Breast epithelium (tissue), 4 donors: ENCODE measurements at places on chromosomes 11 and 22.

DNA sequence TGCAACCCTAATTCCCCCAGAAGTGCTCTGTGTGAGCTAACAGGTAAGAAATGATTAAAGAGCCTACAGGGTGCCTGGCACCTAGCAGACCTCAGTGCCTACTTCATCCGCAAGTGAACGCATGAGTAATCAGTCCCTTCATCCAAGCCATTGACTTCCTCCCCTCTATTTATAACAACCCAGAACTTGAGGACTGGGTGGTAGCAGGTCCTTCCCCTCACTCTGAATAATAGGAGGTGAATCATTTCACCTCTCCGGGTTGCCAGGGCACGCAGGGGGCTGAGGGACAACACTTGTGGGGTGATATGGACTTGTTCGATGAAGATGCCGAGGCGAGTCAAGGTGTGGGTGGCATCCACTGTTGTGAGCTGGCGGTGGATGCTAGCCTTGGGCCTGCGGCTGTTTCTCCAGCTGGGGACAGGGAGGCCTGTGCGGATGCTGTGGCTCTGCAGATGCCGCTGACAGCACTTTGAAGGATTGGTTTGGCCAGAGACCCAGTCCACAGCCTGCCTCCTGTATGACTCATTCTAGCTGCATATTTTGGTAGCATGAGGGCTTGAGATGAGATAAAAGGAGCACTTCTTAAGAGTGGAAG, 11.7 kb upstream of the SORL1-AS1 start:
- H3K4me1 ChIP-seq: peaks cover 16% of the 10 kb centered on the region
- H3K36me3 ChIP-seq: no peaks in the 10 kb centered on the region
- DNase-seq: peak; percentile 77
- H3K4me3 ChIP-seq: no peak overlapping the region
- peak overlapping the region; percentile 89 for H3K27ac ChIP-seq

DNA sequence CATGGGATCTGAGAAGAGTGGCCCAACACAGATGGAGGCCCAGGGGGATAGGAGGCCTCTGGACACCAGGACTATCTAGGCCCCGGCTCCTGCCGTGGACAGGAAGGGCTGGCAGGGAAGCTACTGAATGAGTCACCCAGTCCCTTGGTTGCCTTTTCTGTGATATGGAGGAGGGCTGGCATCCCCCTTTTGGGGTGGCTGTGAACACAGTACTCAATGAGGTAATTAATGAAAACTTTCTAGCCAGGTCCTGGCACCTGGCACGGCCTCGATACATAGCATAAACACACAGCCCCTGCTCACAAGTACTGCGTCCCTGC, 163.2 kb downstream of the CHST1 start:
- H3K4me3 ChIP-seq: no peak overlapping the region
- peaks cover 4% of the 10 kb centered on the region for H3K27me3 ChIP-seq
- no peak overlapping the region for H3K27ac ChIP-seq
- no peaks in the 10 kb centered on the region for H3K4me1 ChIP-seq

- H3K27me3 ChIP-seq: no peaks in the 10 kb centered on the region
- no peak within 1 kb of the TSS for H3K4me3 ChIP-seq
- DNase-seq: no peak
- no peaks in the 10 kb centered on the region for H3K4me1 ChIP-seq
- H3K36me3 ChIP-seq: no peaks in the 10 kb centered on the region
Measured at GRCh38 chr11:6862961-6863360, at the start of gene OR10A2. OR10A2 (plus strand) TSS chr11:6863057; CDS start chr11:6869755, 6,698 bp downstream.

GRCh38 chr11:15114501-15115475, at the start of gene INSC:
INSC (plus strand) TSS chr11:15114923; CDS start chr11:15149175, 34,252 bp downstream.
- peaks cover 30% of the 10 kb centered on the region for H3K27me3 ChIP-seq
- H3K4me3 ChIP-seq: peak within 1 kb of the TSS; percentile 44
- H3K36me3 ChIP-seq: no peaks in the 10 kb centered on the region
- DNase-seq: no peak
- no peaks in the 10 kb centered on the region for H3K4me1 ChIP-seq

DNA sequence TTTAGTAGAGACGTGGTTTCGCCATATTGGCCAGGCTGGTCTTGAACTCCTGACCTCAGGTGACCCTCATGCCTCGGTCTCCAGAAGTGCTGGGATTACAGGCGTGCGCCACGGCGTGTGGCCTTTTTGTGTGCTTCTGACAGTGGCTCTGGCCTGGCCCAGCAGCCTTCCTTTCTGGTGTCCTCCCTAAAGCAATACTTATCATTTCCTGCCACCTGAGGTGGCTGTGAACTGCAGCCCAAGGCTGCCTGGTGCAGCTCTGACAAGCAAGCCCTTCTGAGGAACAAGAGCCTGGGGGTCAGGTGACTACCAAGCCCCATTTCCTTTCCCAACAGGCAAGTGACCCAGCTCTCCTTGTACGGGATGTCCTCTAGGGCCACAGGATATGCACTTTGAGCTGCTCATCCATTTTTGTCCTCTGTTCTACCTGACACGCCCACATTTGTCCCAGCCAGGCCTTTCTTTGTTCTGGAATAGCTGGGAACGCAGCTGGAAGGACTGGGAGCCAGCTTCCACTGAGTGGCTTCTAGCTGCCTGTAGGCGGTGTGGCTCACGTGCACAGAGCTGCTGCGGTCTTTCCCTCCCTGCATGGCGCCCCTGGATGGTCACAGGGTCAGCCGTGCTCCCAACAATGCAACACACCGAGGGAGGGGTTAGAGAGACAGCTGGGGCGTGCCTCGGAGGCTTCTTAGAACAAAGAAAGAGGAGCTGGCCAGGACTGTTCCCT, 12.3 kb upstream of the BID start:
- no peaks in the 10 kb centered on the region for H3K27me3 ChIP-seq
- peak overlapping the region; percentile 69 for H3K27ac ChIP-seq
- DNase-seq: no peak
- no peaks in the 10 kb centered on the region for H3K36me3 ChIP-seq
- no peak overlapping the region for H3K4me3 ChIP-seq

- no peak overlapping the region for H3K4me3 ChIP-seq
- no peaks in the 10 kb centered on the region for H3K27me3 ChIP-seq
- no peak for DNase-seq
- H3K27ac ChIP-seq: no peak overlapping the region
- no peaks in the 10 kb centered on the region for H3K4me1 ChIP-seq
- H3K36me3 ChIP-seq: no peaks in the 10 kb centered on the region
Measured at GRCh38 chr22:44569561-44569991, 71.5 kb upstream of the RTL6 start.

DNA sequence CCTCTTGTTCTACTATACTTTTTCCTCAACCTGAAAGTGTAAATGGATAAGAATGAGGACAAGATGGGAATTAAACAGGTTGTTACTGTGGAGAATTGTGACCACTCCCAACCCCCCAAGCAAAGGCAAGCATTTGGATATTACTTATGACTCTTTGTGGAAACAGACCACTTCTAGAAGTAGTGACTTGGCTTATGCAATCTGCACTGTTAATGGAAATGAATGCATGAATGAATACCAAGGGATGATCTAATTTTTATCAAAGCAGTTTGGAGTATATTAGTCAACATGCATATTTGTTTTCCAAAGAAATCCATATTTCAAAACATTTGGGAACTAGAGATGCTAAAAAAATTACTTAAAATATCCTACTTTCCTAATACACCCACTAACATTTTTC, 35.3 kb downstream of the AMOTL1 start:
- no peaks in the 10 kb centered on the region for H3K27me3 ChIP-seq
- H3K4me3 ChIP-seq: no peak overlapping the region

GRCh38 chr11:34744511-34744910, 123.6 kb downstream of the EHF start:
- H3K4me1 ChIP-seq: peaks cover under 1% of the 10 kb centered on the region
- H3K4me3 ChIP-seq: no peak overlapping the region
- no peak for DNase-seq
- no peak overlapping the region for H3K27ac ChIP-seq

GRCh38 chr11:17793642-17794170, 59.1 kb downstream of the KCNC1 start:
- no peak overlapping the region for H3K27ac ChIP-seq
- no peaks in the 10 kb centered on the region for H3K27me3 ChIP-seq
- no peak overlapping the region for H3K4me3 ChIP-seq
- DNase-seq: no peak
- no peaks in the 10 kb centered on the region for H3K4me1 ChIP-seq
- H3K36me3 ChIP-seq: no peaks in the 10 kb centered on the region

DNA sequence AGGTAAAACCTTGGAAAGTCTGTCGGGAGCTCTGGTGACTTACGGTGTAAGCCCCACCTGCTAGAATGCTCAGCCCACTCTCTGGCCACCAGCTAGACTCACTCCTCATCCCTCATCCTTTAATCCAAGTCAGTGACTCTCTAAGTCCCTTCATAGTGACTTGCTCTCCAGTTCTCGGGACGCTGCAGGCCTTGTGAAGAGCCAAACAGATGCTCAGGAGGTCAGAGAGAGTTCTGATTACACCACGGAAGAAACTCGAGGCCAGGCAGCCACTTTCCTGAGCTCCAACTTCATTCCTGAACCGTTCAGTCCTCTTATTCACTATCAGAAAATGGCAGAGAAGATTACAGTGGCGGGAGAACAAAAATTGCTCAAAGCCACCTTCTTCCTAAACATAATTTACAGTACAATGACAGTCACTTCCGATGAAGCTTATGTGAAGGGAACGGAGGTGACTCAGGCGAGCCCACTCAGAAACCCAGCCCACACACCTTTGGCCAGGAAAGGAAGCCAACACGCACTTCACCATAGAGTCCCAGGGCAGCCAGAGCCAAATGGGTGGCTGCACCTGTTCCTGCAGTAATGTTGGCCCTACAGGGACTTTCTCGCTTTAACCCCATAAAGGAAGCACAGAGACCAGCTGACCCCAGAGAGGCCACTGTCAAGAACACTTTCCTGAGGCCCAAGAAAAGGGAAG, 100.4 kb downstream of the GALNT18 start:
- H3K4me1 ChIP-seq: no peaks in the 10 kb centered on the region
- DNase-seq: no peak
- no peaks in the 10 kb centered on the region for H3K27me3 ChIP-seq
- H3K27ac ChIP-seq: no peak overlapping the region
- H3K4me3 ChIP-seq: no peak overlapping the region

- H3K27ac ChIP-seq: no peak overlapping the region
- no peak for DNase-seq
- H3K4me1 ChIP-seq: no peaks in the 10 kb centered on the region
- H3K4me3 ChIP-seq: no peak overlapping the region
- no peaks in the 10 kb centered on the region for H3K27me3 ChIP-seq
Measured at GRCh38 chr22:25582946-25583345, 18.5 kb downstream of the GRK3 start.

- no peaks in the 10 kb centered on the region for H3K4me1 ChIP-seq
- no peaks in the 10 kb centered on the region for H3K27me3 ChIP-seq
- no peaks in the 10 kb centered on the region for H3K36me3 ChIP-seq
Measured at GRCh38 chr11:84012171-84012826, 726.1 kb upstream of the CCDC90B start.

GRCh38 chr22:22711532-22711913, 67.1 kb downstream of the GGTLC2 start:
- no peaks in the 10 kb centered on the region for H3K27me3 ChIP-seq
- H3K4me1 ChIP-seq: no peaks in the 10 kb centered on the region
- no peak for DNase-seq
- H3K27ac ChIP-seq: no peak overlapping the region

- no peak for DNase-seq
- no peaks in the 10 kb centered on the region for H3K27me3 ChIP-seq
- H3K4me3 ChIP-seq: no peak overlapping the region
- H3K36me3 ChIP-seq: no peaks in the 10 kb centered on the region
- no peaks in the 10 kb centered on the region for H3K4me1 ChIP-seq
Measured at GRCh38 chr11:133403900-133404299, 128.4 kb downstream of the OPCML start.

DNA sequence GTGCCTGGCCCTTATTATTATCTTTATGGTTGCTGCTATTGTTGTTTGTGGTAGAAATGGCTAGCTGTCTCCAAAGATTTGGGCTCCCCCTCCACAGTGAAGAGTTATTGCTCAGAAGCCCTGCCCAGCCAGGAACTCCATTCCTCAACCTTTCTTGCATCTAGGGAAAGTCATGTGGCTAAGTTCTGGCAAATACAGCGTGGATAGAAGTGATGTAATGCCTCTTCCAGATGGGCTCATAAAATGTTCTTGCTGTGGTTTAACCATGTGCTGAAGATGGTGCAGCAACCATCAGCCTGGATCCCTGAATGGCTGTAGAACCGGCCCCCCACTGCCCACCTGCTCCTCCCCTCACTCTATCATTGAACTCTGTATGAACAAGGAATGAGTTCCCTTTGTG, 203.5 kb upstream of the E2F8 start:
- no peak overlapping the region for H3K27ac ChIP-seq
- no peaks in the 10 kb centered on the region for H3K36me3 ChIP-seq
- H3K4me3 ChIP-seq: no peak overlapping the region

GRCh38 chr11:20207781-20208621, 47.7 kb upstream of the DBX1 start:
- no peak overlapping the region for H3K4me3 ChIP-seq
- no peaks in the 10 kb centered on the region for H3K36me3 ChIP-seq
- H3K4me1 ChIP-seq: no peaks in the 10 kb centered on the region
- DNase-seq: no peak

DNA sequence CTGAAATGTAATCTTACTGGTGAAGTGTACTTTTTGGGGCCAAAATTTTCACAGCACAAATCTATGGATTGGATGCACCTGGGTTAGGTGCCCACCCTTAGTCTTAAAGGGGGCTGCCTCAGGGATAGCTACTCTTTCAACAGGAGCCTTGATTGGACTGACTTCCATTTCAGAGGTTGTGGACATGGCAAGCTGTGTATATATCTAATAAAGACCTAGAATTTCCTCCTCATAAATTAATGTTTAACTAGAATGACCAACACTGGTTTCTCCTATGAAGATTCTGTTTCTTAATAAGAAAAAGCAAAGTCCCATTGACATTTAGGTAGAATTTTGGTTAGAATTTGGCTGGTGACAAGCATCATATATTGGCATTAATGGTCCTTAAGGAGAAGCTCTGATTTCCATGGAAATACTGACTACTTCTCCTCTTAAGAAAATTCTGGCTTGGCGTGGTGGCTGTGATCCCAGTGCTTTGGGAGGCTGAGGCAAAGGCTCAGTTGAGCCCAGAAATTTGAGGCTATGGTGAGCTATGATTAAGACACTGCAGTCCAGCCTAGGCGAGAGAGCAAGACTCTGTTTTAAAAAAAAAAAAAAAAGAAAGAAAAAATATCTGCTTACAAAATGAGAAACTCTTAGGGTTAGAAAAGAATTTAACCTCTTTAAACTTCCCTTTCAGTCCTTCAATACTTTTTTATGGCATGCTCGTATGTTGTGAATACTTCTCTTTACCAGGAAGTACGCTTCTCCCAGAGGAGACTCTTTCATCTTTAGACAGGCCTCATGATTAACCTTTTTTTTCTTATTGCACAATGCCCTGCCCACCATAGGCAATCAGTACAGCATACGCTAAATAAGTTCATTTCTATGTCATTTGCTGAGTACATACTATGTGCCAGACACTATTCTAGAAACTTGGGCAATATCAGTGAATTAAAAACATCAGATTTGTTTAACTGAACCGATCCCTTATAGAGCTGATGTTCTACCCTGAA, 77.2 kb downstream of the PRR5L start:
- no peak for DNase-seq
- no peaks in the 10 kb centered on the region for H3K4me1 ChIP-seq
- peaks cover 12% of the 10 kb centered on the region for H3K27me3 ChIP-seq
- H3K27ac ChIP-seq: no peak overlapping the region
- H3K4me3 ChIP-seq: no peak overlapping the region
